ENCODE measurements at places on chromosomes 3 and 15.

GRCh38 chr3:193124861-193125260 is 116.2 kb upstream of the PLAAT1 start:
- no peak for DNase-seq

GRCh38 chr3:180280555-180280954 is 243.8 kb upstream of the PEX5L start:
- DNase-seq = no peak

- DNase-seq = no peak
Measured at GRCh38 chr15:77387365-77388105, 32.4 kb downstream of the PEAK1 start.

DNA sequence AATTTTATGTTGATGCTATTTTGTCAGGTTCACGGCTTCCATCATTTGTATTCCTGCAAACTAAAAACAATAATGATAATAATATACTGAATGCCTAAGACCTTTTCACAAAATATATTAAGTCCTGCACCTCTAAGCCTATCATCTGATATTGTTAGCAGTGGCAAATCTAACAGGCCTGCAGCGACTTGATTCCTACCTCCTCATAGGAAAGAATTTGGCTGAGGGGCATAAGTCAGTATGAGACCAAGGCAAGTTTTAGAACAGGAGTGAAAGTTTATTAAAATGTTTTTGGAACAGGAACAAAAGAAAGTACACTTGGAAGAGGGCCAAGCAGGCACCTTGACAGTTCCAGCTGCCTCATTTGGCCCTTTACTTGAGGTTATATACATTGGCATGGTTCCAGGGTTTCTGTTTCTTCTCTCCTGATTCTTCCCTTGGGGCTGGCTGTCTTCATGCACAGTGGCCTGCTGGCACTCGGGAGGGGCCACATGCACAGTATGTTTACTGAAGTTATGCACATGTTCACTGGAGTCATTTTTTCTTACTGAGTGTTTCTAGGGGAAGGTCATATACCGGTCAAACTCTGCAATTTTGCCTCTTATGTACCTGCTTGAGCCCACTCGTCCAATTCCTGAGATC is 418.1 kb downstream of the EPHA6 start:
- DNase-seq = no peak

DNA sequence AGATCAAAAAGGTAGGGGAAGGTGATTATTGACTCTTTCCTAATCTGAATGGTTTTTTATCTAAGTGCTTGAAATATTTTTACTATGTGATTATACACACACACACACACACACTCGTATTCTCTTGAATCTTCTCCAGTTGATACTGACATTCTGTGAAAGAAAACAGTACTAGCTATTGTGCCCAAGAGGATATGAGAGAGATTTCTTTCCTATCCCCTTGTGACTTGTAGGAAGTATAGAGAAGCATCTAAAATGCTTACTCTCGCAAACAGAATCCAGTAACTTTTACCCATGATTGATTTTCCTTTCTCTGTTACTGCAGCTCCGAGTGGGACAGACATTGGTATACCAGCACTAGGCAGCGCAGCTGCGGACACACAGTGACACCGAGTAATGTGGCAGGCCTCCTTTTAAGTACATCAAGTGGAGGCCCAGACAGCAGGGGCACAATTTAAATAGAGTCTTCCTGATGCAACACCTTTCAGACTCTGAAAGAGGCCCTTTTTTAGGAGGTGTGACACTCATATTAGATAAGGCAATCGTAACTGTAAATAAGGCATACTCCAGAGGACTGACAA is 421.0 kb upstream of the CNTN4 start:
- no peak for DNase-seq

GRCh38 chr3:111730143-111730542 is 128.9 kb upstream of the PHLDB2 start:
- DNase-seq = no peak

DNA sequence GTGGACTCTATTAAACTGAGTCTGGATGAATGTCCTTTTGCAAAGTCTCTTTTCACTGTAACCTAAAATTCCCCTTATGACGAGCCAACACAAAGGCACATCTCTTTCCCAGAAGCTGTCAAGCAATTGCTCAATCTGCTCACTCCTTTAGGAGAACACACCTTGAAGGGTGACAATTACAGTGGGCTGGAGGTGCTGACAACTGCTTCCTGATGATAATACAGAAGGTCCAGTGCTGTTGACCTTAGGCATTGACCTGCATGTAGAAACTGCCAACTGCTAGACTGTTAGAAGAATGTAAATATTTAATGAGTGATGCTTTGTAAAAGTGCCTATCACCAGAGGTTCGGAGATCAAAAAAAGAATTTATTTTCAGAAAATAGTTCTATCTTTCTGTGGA is 757.7 kb downstream of the GRM7 start:
- no peak for DNase-seq

GRCh38 chr3:37737134-37737533 is 124.5 kb upstream of the CTDSPL start:
- DNase-seq = no peak

DNA sequence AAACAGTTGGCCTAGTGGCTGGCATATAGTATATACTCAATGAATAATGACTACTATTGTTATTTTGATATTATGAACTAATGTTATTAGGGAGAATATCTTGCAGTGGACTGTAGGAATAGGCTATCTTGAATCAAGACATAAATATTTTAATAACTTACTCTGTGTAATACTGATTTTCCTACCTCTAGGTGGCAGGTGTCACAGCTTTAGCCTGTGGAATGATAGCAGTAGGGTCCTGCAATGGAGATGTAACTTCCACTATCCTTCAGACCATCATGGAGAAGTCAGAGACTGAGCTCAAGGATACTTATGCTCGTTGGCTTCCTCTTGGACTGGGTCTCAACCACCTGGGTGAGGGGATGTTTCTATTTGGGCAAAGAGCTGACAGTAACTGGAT is 6.5 kb downstream of the PSMD2 start:
- DNase-seq = no peak

DNA sequence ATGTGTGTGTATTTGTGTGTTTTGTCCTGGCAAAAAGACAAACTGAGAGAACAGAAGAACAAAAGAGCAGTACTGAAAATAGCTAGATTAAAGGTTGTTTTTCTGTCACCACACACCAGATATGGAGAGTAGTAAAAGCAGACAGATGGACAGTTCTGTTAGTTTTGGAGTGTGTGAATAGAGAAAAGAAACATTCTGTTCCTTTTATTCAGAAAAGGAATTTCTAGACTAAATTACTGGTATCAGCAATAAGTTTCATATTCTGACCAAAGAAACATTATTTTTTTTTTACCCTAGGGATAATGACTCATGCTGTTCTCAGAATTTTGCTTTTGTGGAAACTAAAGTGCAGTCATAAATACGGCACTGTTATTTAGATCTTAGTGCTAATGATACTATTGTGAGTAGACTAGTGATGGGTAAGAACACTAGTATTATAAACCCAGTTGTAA is 32.9 kb downstream of the PIK3CA start:
- no peak for DNase-seq

DNA sequence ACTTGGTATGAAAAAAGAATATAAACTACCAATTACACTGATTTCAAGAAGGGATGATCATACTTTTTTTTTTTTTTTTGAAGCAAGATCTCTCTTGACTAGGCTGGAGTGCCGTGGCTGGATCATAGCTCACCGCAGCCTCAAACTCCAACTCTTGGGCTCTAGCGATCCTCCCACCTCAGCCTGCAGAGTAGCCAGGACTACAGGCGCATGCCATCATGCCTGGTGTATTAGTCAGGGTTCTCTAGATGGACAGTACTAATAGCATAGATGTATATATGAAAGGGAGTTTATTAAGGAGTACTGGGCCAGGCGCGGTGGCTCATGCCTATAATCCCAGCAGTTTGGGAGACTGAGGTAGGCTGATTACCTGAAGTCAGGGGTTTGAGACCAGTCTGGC is 11.5 kb upstream of the SEC11A start:
- no peak for DNase-seq

DNA sequence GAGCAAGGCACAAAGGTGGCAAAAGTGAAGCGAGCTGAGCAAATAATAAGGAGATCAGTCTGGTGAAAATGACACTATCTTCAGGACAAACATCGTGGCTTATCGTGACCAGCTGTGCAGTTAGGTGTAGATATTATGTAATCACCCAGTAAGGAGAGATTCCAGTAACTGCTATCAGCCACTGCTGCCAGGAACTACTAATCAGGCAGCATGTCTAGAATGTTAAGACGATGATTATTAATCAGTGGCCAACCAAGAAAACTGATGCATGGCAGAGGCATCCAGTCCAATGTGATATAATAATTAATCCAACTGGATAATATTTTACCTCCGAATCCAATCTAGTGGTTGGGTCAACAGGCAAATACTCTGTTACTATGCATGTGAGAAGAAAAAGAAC is 252.7 kb upstream of the ZPLD1 start:
- DNase-seq = no peak

GRCh38 chr15:58457466-58457965 is 25.7 kb downstream of the LIPC start:
- DNase-seq = no peak

DNA sequence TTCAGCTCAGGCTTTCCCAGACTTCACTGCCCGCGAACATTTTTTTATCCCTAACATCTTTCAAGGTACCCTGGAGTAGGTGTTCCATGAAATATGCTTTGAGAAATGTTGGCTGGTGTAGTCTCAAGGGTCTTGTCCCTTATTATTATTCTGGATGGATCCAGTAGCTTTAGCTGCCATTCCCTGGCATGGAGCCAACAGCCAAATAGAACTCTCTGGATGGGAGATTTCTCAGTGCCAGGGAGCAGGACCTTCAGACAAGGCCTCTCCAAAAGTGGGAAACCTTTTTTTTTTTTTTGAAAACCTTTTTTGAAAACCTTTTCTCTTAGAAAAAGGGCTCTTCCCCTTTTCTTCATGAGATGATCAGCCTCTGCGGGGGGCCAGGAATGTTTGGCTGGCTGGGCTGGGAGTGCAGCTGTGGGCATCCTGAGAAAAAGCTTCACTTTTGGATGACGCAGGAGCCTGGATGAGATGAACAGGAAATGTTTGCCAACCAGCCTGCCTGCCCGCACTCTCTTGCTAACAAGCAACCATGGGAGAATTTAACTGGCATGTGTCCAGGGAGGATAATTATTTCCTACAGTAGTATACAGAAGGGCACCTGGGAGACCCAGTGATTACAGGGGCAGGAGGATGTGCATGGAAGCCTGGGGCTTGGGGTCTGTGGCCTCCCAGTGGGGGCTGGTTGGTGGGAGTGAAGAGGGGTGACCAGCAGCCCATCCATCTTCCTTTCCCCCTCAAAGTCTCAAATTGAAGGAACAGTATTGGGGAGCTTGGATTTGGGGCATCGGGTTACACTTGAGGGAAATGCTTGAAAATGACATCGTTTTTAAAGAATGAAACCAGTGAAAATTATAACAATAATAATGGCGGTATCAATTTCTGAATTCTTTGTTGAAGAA is 109.1 kb upstream of the LRIG1 start:
- no peak for DNase-seq

GRCh38 chr3:27792869-27793268 is 70.7 kb upstream of the EOMES start:
- no peak for DNase-seq

- no peak for DNase-seq
Measured at GRCh38 chr15:25930931-25931330, 67.8 kb upstream of the ATP10A start.

- DNase-seq = no peak
Measured at GRCh38 chr3:140761076-140761639, 83.3 kb downstream of the TRIM42 start.

- no peak for DNase-seq
Measured at GRCh38 chr3:133956982-133957381, 61.3 kb upstream of the RAB6B start.

GRCh38 chr3:66038726-66039589 is at the start of gene MAGI1:
MAGI1 (minus strand) TSS chr3:66038918; CDS start chr3:66038308, 610 bp downstream.
- DNase-seq = peak; percentile 82

DNA sequence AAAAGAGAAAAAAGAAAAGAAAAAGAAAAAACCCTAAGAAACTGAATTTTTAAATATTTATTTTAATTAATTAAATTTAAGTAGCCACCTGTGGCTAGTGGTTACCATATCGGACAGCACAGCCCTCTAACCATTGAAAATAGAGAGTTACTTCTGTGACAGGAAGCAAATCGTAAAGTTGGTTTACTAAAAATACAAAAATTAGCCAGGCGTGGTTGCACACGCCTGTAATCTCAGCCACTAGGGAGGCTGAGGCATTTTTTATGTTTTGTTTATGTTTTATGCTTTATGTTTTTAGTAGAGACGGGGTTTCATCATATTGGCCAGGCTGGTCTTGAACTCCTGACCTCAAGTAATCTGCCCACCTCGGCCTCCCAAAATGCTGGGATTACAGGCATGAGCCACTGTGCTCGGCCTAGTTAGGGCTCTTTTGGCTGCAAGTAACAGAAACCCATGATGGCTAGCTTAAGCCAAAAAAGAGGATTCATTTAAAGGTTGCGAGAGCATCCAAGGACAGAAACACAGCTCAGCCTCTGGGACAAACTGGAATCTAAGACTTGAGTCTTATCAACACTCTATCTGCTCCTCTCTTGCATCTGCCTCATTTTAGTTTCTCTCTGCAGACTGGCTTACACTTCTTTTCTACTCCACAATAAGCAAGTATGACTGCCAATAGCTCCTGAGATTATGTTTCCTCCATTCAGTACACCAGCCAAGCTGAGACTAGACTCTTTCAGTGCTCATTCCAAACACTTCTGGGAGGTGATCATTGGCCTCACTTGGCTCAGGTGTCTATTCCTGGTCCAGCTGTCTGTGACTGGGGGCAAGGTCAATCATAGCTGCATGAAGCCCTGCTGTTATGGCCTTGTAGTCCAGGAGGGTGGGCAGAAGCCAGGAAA is 6.8 kb upstream of the SKIL start:
- no peak for DNase-seq

DNA sequence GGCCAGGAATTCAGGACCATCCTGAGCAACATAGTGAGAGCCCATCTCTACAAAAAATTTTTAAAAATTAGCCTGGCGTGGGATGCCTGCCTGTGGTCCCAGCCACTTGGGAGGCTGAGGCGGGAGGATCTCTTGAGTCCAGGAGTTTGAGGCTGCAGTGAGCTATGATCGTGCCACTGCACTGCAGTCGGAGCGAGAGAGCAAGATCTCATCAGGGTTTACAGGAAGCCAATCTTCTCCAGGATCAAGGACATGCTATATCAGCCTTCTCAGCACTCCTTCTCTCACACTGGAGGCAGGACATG is 451 bp upstream of the STOML1 start:
- DNase-seq = no peak

- no peak for DNase-seq
Measured at GRCh38 chr3:188531210-188531609, 377.3 kb downstream of the LPP start.

GRCh38 chr3:133475245-133476010 is 75.6 kb downstream of the BFSP2 start:
- no peak for DNase-seq

DNA sequence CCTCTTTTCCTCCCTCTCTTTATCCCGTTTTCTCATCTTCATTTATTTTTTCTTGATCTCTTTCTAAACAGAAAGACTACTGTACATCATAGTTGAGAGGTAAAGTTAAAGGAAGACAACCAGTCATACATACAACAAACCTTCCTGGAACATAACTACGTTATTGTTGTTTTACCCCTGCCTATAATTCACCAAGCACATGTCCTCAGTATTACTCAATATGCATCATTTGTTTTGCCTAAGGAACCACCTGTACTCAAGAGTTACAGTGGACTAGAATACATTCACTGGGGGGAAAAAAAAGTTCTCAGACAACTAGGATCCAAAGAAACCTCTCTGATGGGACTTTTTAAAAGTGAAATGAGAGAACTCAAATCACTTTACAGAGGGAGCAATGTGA is 344.7 kb upstream of the RBMS3 start:
- no peak for DNase-seq

- no peak for DNase-seq
Measured at GRCh38 chr3:116647996-116648395, 61.6 kb upstream of the TUSC7 start.
